T-helper 2 cell (primary cell): ENCODE measurements at places on chromosomes 3 and 15.

- no peak for DNase-seq
Measured at GRCh38 chr3:13213911-13214846, 140.9 kb upstream of the IQSEC1 start.

DNA sequence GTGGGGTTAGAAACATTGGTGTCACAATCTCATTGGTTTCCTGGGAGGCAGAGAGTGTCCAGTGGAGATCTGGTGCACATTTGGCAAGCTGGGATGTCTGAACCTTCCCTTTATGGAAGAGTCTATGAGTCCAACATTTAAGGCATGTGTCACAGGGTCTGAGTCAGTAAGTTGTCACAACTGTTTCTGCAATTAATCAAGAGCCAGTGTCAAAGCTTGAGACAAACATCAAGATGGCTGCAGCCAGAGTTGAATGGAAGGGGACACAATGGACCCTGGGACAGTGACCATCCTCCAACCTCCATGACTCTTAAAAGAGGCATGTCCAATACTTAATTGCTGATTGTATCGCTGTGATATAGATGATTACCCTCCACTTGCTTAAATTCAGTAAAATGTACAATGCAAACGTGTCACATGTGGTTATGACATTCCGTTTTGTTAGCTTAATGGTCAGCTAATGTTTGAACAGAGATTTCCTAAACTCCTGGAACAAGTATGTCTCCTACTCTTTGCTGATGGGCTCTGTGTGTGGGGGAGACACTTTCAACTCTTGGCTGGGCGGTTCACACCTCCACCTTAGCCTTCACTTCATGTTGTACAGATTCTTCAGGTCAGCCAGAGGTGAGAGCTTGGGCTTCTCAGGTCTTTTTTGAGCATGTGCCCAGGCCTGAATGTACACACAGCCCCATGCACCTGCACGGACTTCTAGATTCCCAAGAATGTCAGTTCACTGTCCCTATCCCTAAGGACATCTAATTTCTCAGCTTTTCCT lies 79.9 kb upstream of the PRR23E start:
- no peak for DNase-seq

- DNase-seq = no peak
Measured at GRCh38 chr3:184945886-184946625, 134.1 kb downstream of the VPS8 start.

GRCh38 chr3:123552768-123553167 lies 32.1 kb downstream of the HACD2 start:
- DNase-seq = no peak

DNA sequence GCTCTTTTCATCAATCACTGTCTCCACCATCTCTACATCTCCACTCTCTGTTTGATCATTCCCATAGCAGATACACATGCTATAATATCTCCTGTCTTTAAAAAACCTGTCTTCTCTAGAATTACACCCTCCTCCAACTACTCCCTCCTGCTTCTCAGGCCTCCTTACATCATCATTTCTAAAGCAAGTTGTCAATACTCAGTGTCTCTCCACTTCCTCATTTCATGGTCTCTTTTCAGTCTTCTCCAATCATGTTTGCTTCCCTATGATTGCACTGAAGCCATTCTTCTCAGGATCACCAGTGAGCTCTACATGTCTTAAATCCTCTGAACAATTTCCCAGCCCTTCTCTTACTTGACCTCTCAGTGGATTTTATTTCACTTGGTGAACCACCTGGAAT lies 87.0 kb upstream of the ZNF280D start:
- no peak for DNase-seq

GRCh38 chr15:50558012-50558411 lies 11.5 kb upstream of the USP50 start:
- DNase-seq = no peak

DNA sequence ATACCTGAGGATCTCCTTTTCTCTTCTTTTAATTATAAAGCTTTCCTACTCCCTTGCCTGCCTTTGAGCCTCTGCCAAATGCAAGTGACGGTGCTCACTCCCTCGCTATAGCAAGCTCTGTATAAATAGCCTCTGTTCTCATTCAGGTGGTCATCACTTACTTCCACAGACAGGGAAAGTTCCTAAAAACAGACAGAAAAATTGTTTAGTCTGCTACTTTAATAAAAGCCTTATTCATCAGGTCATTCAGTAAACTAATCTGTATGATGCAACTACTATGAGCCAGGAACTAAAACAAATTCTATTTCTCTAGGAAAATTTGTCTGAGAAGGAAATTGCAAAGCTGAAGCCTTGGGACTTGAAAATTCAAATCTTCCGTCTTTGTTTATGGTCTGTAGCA lies 10.2 kb upstream of the DLG1 start:
- no peak for DNase-seq

- no peak for DNase-seq
Measured at GRCh38 chr3:108012304-108012703, 78.5 kb downstream of the CD47 start.

- no peak for DNase-seq
Measured at GRCh38 chr15:32682569-32682968, 35.2 kb upstream of the GREM1 start.

DNA sequence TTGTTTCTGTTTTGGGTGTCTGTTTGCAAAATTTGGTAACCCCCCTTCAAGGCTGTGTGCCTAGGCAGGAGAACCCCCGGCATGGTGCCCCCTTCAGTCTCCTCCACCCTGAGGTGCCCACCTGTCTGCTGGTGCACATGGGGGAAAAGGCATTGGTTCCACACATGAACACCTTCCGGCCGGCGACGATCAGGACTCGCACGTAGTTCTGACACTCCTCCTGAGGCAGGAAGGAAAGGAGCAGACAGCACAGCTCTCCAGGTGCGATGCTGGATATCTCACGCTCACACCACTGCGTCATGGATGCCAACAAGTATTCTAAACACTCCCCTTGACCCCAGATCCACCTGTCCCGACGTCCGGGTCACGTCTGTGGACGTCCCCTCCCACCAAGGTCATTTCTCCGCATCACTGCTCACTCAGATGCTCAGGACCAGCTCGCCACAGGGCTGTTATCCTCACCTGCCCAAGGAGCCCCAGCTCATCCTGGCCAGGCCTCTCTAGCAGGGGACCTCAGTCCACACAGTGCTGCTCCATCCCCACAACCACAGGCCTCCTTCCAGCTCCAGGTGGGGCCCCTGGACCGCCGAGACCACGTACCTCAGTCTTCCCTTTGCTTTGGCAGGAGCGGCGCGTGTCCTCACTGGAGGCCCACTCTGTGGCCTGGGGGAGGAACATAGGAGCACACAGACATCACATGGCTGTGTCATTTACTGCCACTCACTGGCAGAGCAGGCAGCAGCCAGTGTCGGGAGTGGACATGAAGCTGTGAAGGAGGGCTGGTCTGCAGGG lies 99.0 kb downstream of the SEMA5B start:
- DNase-seq = no peak

- no peak for DNase-seq
Measured at GRCh38 chr3:159929171-159930141, 59.2 kb upstream of the IL12A start.

GRCh38 chr15:74955017-74955416 lies 1.6 kb downstream of the RPP25 start:
- no peak for DNase-seq

DNA sequence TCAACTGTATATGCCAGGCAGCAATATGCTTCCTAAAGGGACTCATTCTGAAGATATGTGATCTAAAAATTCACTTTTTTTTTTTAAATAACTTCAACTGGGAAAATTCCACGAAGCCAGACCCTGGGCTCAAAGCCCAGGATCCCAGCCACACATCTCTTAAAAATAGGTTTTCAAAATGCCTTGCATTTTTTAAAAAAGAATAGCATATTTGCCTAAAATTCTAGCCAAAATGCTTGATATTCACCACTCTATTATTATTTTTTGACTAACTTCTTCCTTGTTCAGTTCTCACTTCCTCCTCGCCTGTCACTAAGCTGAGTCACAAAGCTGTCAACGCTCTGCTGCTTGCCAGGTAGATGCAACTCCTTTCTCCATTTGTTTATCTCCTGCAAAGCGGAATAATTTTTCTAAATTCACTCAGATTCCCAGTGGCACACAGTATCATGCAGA lies 28.0 kb upstream of the VGLL4 start:
- DNase-seq = no peak
